ENCODE measurements at places on chromosomes 13 and 19.

GRCh38 chr19:39257227-39257626 is 8.6 kb upstream of the IFNL4 start:
- H3K27ac ChIP-seq: no peak overlapping the region
- no peaks in the 10 kb centered on the region for H3K4me1 ChIP-seq
- H3K27me3 ChIP-seq: peaks cover 12% of the 10 kb centered on the region
- no peak for DNase-seq
- no peaks in the 10 kb centered on the region for H3K36me3 ChIP-seq

DNA sequence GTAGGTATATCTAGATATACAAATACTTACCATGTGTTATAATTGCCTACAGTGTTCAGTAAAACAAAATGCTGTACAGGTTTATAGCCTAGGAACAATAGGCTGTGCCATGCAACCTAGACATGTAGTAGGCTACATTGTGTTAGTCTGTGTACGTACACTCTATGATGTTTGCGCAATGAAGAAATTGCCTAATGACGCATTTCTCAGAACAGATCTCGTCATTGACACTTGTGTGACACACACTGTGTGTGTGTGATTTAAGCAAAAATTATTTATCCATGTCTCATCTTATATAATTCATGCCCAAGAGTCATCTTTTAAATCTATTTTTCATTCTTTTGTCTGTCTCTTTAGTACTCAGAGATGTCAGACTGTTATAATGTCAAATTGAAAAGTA is 1888.8 kb upstream of the PCDH20 start:
- no peak for DNase-seq
- H3K4me1 ChIP-seq: peaks cover 11% of the 10 kb centered on the region
- no peak overlapping the region for H3K27ac ChIP-seq
- H3K36me3 ChIP-seq: no peaks in the 10 kb centered on the region

GRCh38 chr13:23392925-23393645 is 40.4 kb downstream of the SACS start:
- no peak for DNase-seq
- H3K27ac ChIP-seq: no peak overlapping the region
- H3K4me3 ChIP-seq: no peak overlapping the region
- H3K36me3 ChIP-seq: no peaks in the 10 kb centered on the region

DNA sequence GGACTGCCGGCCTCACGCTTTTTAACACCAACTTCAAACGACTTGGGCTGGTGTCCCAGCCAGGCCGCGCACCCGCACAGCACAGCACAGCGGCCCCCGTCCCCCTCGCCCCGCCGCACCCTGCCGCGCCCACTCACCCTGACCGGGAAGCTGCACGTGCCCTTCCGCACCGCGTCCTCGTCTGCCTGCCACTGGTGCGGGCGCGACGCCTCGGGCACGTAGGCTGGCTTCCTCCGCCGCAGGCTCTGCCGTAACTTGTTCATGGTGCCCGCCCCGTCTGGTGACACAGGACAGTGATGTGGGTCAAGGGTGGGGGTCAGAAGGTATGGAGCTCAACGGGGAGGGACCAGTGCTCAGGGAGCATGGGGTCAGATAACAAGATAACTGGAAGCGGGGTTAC is 6.2 kb downstream of the NUMBL start:
- H3K27ac ChIP-seq: no peak overlapping the region
- H3K36me3 ChIP-seq: peaks cover 12% of the 10 kb centered on the region
- no peak for DNase-seq
- peaks cover 7% of the 10 kb centered on the region for H3K4me1 ChIP-seq
- H3K27me3 ChIP-seq: no peaks in the 10 kb centered on the region

- no peak overlapping the region for H3K4me3 ChIP-seq
- H3K27ac ChIP-seq: no peak overlapping the region
- no peaks in the 10 kb centered on the region for H3K4me1 ChIP-seq
- no peak for DNase-seq
- H3K27me3 ChIP-seq: no peaks in the 10 kb centered on the region
These were observed 556.3 kb upstream of the ARGLU1 start for GRCh38 chr13:107124129-107124718.

GRCh38 chr13:46593398-46593797 is 40.4 kb downstream of the LRCH1 start:
- H3K4me3 ChIP-seq: no peak overlapping the region
- DNase-seq: peak; percentile 27
- no peak overlapping the region for H3K27ac ChIP-seq
- H3K36me3 ChIP-seq: no peaks in the 10 kb centered on the region
- no peaks in the 10 kb centered on the region for H3K27me3 ChIP-seq

- no peak for DNase-seq
- H3K27ac ChIP-seq: no peak overlapping the region
- peaks cover 11% of the 10 kb centered on the region for H3K4me1 ChIP-seq
- H3K4me3 ChIP-seq: no peak overlapping the region
- no peaks in the 10 kb centered on the region for H3K27me3 ChIP-seq
- H3K36me3 ChIP-seq: no peaks in the 10 kb centered on the region
These were observed 100.3 kb downstream of the TM9SF2 start for GRCh38 chr13:99601535-99601934.

GRCh38 chr19:53908106-53908934 is 758 bp upstream of the CACNG7 start:
- H3K27me3 ChIP-seq: no peaks in the 10 kb centered on the region
- H3K4me3 ChIP-seq: no peak overlapping the region
- H3K27ac ChIP-seq: no peak overlapping the region
- no peak for DNase-seq

DNA sequence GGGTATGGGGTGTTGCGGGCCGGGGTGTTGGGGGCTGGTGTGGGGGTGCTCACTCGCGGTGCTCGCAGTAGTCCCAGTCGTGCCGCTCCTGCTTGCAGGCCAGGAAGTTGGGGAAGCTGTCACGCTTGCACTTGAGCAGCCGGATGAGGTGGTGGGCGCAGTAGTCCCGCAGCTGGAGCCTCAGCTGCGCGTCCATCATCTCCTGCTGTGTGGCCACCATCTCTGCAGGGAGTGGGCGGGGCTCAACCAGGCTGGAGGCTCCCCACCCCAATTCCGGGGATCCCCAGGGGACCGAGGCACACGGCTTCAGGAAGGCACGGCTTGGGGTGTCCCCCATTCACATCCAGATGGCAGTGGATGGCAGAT is 5.2 kb downstream of the NDUFB7 start:
- no peak overlapping the region for H3K4me3 ChIP-seq
- H3K36me3 ChIP-seq: peaks cover 54% of the 10 kb centered on the region
- no peak overlapping the region for H3K27ac ChIP-seq
- H3K27me3 ChIP-seq: no peaks in the 10 kb centered on the region
- DNase-seq: no peak
- peaks cover 27% of the 10 kb centered on the region for H3K4me1 ChIP-seq

DNA sequence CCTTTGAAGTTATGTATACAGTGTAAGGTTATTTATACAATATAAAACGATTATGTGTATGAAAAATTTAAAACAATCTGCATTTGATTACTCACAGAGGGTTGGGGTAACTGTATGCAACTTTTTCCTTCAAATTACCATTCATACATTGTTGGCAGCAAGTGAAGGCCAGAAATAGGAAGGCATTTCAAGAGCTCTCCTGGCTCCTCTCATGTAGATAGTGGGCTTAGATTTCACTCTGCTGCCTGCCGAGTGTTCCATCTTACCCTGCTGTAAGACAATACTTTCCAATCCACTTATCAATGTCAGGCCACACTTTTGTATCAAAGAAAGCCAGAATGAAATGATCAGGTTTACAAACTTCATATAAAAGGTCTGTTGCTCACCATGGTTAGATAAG is 245.2 kb downstream of the DNAJC15 start:
- H3K4me1 ChIP-seq: peaks cover 6% of the 10 kb centered on the region
- H3K27me3 ChIP-seq: peaks cover 7% of the 10 kb centered on the region
- no peak overlapping the region for H3K27ac ChIP-seq

- no peak overlapping the region for H3K27ac ChIP-seq
- no peak overlapping the region for H3K4me3 ChIP-seq
- no peaks in the 10 kb centered on the region for H3K36me3 ChIP-seq
- H3K4me1 ChIP-seq: no peaks in the 10 kb centered on the region
- DNase-seq: no peak
These were observed 43.2 kb upstream of the RANBP3 start for GRCh38 chr19:6020972-6021805.

GRCh38 chr19:5908773-5909442 is 4.2 kb downstream of the VMAC start:
- H3K27me3 ChIP-seq: no peaks in the 10 kb centered on the region
- H3K27ac ChIP-seq: no peak overlapping the region
- DNase-seq: no peak
- peaks cover 13% of the 10 kb centered on the region for H3K36me3 ChIP-seq
- no peak overlapping the region for H3K4me3 ChIP-seq

GRCh38 chr19:46654621-46655152 is 6.3 kb downstream of the DACT3 start:
- DNase-seq: no peak
- no peak overlapping the region for H3K27ac ChIP-seq
- peaks cover 11% of the 10 kb centered on the region for H3K27me3 ChIP-seq
- H3K4me3 ChIP-seq: no peak overlapping the region
- peaks cover 6% of the 10 kb centered on the region for H3K4me1 ChIP-seq
- H3K36me3 ChIP-seq: no peaks in the 10 kb centered on the region

GRCh38 chr19:33572929-33573328 is 48.8 kb upstream of the CHST8 start:
- no peaks in the 10 kb centered on the region for H3K36me3 ChIP-seq
- H3K27me3 ChIP-seq: no peaks in the 10 kb centered on the region
- no peak for DNase-seq
- H3K4me3 ChIP-seq: no peak overlapping the region
- no peaks in the 10 kb centered on the region for H3K4me1 ChIP-seq

- H3K27ac ChIP-seq: no peak overlapping the region
- DNase-seq: no peak
These were observed 548.2 kb downstream of the GPC5 start for GRCh38 chr13:91946498-91947070.

DNA sequence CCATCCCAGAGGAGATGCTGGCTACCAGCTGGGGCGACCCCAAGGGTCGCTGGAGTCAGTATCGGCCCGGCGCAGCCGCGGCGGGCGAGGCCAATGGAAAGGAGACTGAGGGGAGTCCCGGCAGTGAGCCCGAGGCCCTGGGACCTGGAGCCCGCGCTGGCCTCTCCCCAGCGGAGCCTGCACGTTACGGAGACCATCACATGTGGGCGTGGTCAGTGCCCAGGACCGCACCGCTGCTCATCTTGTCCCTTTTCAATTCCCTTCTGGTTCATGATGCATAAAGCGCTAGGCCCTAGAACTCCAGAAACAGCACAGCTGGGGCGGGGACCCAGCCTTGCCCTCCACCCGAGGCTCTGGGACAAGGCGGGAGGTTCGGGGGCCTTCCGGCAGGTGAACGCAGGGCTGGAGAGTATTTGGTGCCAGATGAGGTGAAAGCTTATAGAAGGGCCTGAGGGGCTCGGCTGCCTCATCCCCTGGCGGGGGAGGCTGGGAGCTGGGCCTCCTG is 8.0 kb downstream of the C19orf25 start:
- H3K4me1 ChIP-seq: peaks cover 23% of the 10 kb centered on the region
- peak overlapping the region; percentile 44 for H3K4me3 ChIP-seq
- DNase-seq: no peak
- H3K27me3 ChIP-seq: no peaks in the 10 kb centered on the region
- peaks cover 14% of the 10 kb centered on the region for H3K36me3 ChIP-seq

DNA sequence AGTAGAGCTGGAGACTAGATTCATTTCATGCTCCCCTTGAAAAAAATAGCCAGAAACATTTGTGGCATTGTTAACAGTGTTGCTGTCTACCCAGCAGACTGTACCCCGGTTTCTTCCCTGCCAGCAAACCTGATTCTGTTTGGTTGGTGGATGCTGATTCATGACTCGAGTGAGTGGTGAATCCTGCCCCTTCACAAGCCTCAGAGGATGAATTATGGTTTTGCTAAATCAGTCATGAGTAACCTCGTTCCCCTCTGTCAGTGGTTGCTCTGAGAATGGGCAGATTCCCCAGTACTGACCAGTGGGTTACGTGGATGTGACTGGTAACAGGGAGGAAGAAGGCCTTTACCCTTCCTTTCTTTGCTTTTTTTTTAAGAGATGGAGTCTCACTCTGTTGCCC is 10.1 kb downstream of the NLRP12 start:
- H3K36me3 ChIP-seq: no peaks in the 10 kb centered on the region
- no peak for DNase-seq
- H3K4me1 ChIP-seq: no peaks in the 10 kb centered on the region
- no peak overlapping the region for H3K27ac ChIP-seq
- H3K4me3 ChIP-seq: no peak overlapping the region

All from DND-41 (cell line).